ENCODE measurements at places on chromosomes 4 and X. TPM values are rescaled to one million over a fixed set of nuclear protein-coding genes. Genes with fewer than 3 reads are reported as not detected.

AR gene
- total RNA-seq, result 4.1 TPM

SGMS2 gene
- 24.7 TPM for total RNA-seq

HPRT1 gene
- total RNA-seq, result 113 TPM

TIMP1 gene
- 273 TPM for total RNA-seq

MGARP gene
- 0.85 TPM for total RNA-seq

DUSP9 gene
- 1.6 TPM for total RNA-seq

ZNF157 gene
- total RNA-seq, result not detected

MAGEC2 gene
- not detected for total RNA-seq

DMD gene
- 0.03 TPM for total RNA-seq

ADGRG2 gene
- 6.0 TPM for total RNA-seq

ZXDB gene
- total RNA-seq, result 5.5 TPM

MAGEB10 gene
- total RNA-seq, result not detected

CACNA1F gene
- total RNA-seq, result not detected

TMEM35A gene
- total RNA-seq, result not detected

DTHD1 gene
- total RNA-seq, result not detected

CD40LG gene
- not detected for total RNA-seq

NDNF gene
- total RNA-seq, result not detected

AWAT2 gene
- not detected for total RNA-seq

TIGD4 gene
- total RNA-seq, result 0.20 TPM

ABCG2 gene
- 25.9 TPM for total RNA-seq

SCRG1 gene
- total RNA-seq, result not detected

ERAS gene
- not detected for total RNA-seq

RNF150 gene
- total RNA-seq, result 0.29 TPM

CENPVL2 gene
- total RNA-seq, result not detected

SSX3 gene
- total RNA-seq, result not detected

RNF212 gene
- total RNA-seq, result 1.9 TPM

ADAD1 gene
- not detected for total RNA-seq

VCX3B gene
- not detected for total RNA-seq

GC gene
- not detected for total RNA-seq

ANOS1 gene
- total RNA-seq, result 0.05 TPM

FANCB gene
- total RNA-seq, result 3.2 TPM

Measured in A549 treated with DMSO at 1 μM for 4 hours (cell line).